ENCODE measurements at places on chromosomes 16 and 17.
A peak's percentile ranks its signal among the peaks of the same experiment; 100 is the strongest.

- no peak for DNase-seq
These were observed 60.9 kb downstream of the SRCIN1 start for GRCh38 chr17:38544839-38545209.

- peak; percentile 6 for DNase-seq
These were observed 550 bp downstream of the EIF4A3 start for GRCh38 chr17:80146121-80147034.

GRCh38 chr17:57663326-57664070, 81.6 kb downstream of the CCDC182 start:
- DNase-seq: no peak

- no peak for DNase-seq
These were observed 7.1 kb downstream of the GRN start for GRCh38 chr17:44351961-44352827.

GRCh38 chr17:2244545-2245525, 58.8 kb downstream of the SMG6 start:
- DNase-seq: peak; percentile 71

- DNase-seq: no peak
These were observed 7.5 kb upstream of the KCNJ12 start for GRCh38 chr17:21368545-21369246.

DNA sequence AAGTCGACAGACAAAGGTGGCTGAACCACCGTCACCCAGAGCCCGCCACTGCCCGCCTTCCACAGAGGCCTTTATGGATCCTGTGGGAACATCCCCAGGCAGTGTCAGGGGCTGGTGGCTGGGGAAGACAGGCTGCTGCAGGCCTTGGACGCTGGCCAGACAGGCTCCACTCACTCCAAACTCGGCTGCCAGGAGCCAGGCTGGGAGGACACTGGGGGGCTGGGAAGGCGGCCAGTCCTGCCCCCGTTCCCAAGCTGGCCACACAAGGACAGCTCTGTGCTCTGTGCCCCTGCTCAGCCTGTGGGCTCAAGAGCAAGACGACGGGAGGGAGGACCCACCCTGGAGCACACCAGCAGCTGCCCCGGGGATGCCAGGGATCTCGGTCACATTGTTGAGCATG, 7.6 kb upstream of the LCAT start:
- DNase-seq: no peak

GRCh38 chr17:55284001-55284884, 19.5 kb downstream of the HLF start:
- DNase-seq: no peak

GRCh38 chr17:48998587-48999440, 1.6 kb downstream of the IGF2BP1 start:
- DNase-seq: no peak

DNA sequence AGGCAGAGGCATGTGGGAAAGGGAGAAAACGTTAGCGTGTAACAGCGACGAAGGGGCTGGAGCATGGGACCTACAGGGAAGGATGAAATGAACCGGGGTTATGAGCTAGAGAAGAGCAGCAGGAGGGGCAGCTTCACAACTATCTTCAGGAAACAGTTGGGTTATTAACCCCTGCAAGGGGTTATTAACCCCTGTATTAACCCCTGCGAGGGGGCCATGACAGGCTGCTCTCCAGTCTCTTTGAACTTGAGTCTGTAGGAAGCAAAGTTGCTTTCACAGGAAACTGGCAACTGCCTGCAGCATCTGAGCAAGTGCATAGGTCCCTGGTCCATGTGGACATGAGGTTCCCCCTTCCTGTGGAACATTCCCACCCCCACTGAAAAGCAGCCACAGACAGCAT, 119.2 kb upstream of the CRHR1 start:
- DNase-seq: no peak

- no peak for DNase-seq
These were observed 158.6 kb upstream of the SDK2 start for GRCh38 chr17:73802871-73803270.

- DNase-seq: no peak
These were observed 17.0 kb downstream of the DUSP14 start for GRCh38 chr17:37506678-37507077.

DNA sequence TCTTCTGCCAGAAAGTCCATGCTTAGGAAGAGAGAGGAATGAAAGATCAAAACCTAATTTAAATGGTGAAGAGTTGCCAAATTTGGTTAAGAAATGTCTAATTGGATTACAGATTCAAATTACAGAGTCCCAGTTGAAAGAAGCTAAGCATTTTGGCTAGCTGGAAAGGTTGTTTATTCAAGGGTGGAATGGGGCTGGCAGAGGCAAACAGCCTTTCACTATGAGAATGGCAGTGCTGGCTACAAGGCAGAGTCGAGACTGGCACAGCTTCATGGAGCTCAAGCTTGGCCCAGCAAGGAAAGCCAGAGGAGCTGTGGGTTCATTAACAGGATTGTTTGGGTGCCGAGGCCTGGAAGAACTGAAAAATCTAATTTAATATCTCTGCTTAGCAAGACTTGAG, 13.6 kb downstream of the MAP3K3 start:
- no peak for DNase-seq

DNA sequence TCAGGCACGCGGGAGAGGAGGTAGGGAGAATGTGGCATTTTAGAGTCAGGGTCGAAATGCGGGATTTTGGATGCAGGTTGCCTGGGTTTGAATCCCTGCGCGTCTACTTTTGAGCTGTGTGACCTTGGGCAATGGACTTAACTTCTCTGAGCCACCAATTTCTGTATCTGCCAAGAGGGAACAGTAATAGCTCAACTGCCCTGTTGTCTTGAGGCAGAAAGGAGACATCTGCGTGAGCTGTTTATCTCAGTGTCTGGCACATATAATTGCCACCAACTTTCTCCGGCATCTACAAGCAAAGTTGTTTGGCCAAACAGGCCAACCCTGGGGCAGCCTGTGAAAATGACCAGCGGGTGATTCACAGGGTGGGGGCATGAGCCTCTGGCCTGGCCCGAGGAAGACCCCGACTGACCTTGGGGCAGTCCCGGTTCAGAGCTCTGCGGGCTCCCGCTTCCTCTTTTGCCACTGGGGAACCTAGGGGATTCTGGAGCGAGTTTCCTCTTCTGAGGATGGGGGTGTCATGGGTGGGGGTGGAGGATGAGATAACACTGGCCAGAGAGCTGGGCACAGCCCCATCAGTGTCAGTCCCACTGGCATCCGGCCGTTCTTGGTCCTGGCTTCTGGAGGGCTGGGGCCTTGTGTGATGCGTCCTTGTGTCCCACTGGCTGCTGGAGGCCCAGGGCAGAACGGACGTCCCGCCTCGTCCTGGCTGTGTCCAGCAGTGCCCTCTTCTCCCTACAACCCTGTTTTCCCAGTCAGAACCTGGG, 1.3 kb downstream of the SNN start:
- DNase-seq: no peak

GRCh38 chr17:40980596-40980995, 3.5 kb downstream of the KRT40 start:
- DNase-seq: no peak

- DNase-seq: no peak
These were observed 73.8 kb downstream of the SNX29 start for GRCh38 chr16:12050361-12050760.

- no peak for DNase-seq
These were observed 53.7 kb upstream of the ETV4 start for GRCh38 chr17:43599835-43600234.

DNA sequence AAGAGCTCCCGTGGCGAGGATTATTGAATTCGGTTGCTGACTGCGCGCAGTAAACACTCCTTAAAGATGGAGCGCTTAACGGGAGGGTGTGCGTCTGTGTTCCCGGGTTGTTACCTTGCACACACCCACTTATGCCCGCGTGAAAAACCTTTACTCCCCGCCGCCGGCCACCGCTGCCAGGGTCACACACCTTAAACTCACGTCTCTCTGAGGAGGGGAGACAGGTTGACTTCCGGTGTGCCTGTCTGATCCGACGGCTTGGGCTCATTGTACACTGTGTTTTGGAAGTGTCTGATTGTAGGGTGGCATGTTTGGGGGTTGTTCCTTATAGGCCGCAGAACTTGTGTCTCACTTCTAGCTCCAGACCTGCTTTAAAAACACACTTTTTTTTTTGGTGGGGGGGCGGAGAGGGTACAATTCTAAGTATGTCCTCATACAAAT, 66.8 kb downstream of the KPNA2 start:
- DNase-seq: no peak

- no peak for DNase-seq
These were observed 25.1 kb upstream of the FOXJ1 start for GRCh38 chr17:76166168-76166567.

GRCh38 chr16:29925105-29925756, 795 bp downstream of the KCTD13 start:
- DNase-seq: no peak

- no peak for DNase-seq
These were observed 3.6 kb downstream of the SNTB2 start for GRCh38 chr16:69190598-69190997.

DNA sequence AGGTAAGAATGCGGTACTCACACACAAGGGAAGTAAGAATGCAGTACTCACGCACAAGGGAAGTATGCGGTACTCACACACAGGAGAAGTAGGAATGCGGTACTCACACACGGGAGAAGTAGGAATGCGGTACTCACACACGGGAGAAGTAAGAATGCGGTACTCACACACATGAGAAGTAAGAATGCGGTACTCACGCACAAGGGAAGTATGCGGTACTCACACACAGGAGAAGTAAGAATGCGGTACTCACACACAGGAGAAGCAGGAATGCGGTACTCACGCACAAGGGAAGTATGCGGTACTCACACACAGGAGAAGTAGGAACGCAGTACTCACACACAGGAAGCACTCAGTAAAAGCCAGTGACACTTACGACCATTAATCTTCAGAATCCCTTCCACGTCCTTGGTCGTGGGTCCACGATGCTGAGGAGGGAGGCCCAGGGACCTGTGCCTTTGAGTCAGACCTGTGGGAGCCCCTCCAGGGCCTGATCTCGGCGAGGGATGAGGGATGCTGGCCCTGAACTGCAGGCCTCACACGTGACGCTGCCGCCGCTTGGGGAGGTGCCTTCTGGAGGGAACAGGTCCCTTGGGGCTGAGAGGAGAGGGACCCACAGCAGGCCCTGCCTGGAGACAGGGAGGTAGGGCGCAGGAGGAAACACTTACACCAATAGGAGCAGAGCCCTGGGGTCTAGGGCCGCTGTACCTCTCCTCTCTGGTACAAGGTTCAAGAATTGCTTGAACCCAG, 20.2 kb downstream of the ABR start:
- DNase-seq: no peak

- no peak for DNase-seq
These were observed 19.4 kb downstream of the UNC45B start for GRCh38 chr17:35167046-35167445.

- DNase-seq: no peak
These were observed 21.1 kb upstream of the MYOCD start for GRCh38 chr17:12644623-12645022.

GRCh38 chr16:14634389-14634725, 1.6 kb downstream of the BFAR start:
- no peak for DNase-seq

- DNase-seq: no peak
These were observed 11.9 kb upstream of the CLEC18A start for GRCh38 chr16:69938981-69939820.

DNA sequence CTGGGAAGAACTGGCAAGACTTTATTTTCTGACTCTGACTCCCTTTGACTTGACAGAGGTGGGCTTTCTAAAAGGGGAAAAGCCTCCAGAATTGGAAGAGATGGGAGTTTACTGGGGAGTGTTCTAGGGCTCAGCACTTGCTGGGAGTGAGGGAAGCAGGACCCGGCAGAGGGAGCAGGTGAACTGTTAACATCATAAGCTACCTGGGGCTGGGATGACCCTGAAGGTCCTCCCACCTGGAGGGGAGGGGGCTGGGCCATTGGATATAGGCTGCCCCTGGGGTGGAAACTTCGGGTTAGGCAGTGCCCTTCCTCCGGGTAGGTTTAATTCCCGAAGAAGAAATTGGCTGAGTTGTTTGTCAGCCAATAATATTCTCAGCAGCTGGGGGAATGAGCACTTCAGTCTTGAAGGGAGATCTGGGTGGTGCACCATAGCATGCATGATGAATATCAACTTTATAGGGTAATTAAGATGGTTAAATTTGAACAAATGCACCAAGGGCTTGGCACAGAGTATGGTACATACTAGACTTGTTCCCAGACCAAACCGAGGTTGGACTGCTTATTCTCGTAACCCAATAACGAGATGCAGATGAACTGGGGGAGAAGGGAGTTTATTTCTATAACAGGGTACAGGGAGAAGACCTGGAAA, 337.0 kb downstream of the HAPSTR1 start:
- no peak for DNase-seq

GRCh38 chr16:88812513-88813268, 963 bp upstream of the APRT start:
- DNase-seq: no peak

DNA sequence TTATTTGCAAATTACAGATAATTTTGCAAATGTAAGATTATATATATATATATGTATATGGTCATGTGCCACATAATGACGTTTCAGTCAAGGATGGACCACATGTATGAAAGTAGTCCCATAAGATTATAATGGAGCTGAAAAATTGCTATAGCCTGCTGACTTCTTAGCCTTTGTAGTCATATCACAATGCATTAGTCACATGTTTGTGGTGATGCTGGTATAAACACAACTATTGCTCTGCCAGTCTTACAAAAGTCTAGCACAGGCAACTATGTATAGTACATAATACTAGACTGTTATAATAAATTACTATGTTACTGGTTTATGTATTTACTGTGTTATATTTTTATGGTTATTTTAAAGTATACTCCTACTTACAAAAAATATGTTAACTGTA, 444.3 kb downstream of the KCNJ2 start:
- DNase-seq: no peak

- no peak for DNase-seq
These were observed 875 bp upstream of the LGALS3BP start for GRCh38 chr17:78980624-78980972.
